ENCODE measurements at places on chromosomes 2 and 18.

GRCh38 chr2:175457895-175458448 is 276.5 kb upstream of the ATP5MC3 start:
- DNase-seq: no peak

DNA sequence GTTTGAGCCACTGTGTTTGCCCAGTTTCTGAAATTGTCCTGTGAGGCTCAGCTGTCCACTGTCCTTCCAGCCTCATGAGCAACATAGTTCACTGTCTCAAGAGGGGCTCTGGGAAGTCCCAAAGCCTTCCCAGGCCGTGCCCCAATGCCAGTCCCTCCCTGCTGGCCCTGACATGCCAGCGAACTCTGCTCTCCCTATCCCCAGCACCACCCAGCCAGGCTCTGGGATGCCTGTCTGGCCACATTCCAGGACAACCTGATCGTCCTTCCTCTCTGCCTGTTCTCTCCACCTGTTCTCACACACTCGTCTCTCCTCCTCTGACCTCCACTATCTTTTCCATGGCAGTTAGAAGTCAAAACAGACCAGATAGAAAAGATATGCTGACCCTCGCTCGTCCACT is 278.0 kb upstream of the ID2 start:
- DNase-seq: no peak

DNA sequence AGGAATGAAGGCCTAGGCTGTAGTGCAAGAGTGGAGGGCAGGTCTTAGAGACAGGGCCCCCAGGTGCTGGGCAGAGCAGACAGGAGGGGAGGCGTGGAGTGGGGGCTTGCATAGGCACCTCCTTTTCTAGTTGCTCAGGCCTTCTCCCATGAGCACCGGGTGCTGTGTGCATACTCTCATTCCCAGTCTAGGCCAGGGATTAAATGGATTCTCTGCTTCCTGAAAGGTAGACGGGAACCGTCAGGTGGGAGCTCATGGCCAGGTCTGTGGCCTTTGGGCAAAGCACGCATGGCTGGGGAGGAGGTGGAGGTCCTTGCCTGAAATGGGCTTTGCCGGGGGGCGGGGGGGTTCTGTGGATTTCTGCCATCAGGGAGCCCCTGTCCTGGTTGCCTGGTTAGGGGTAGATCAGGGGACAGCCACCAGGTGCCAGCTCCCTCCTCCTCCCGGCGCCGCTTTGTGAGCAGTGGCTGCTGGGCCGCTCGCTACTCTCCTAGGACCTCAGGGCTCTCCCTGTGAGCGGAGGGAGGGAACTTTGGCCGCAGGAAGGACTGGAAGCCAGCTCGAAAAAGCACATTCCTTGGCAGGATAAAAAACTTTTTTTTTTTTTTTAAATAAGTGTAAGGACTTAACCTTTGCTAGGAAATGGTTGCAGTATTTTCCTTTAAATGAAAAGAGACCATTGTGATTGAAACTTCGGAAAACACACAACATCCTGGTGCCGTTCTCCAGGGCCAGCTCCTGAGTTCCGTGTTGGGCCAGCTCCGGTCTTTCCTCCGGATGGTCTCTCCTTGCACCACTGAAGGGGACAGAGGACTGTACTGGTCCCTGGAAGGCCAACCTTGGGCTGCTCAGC is 82.8 kb upstream of the HAAO start:
- no peak for DNase-seq

- DNase-seq: no peak
These were observed 40.8 kb downstream of the KCMF1 start for GRCh38 chr2:85011747-85012146.

DNA sequence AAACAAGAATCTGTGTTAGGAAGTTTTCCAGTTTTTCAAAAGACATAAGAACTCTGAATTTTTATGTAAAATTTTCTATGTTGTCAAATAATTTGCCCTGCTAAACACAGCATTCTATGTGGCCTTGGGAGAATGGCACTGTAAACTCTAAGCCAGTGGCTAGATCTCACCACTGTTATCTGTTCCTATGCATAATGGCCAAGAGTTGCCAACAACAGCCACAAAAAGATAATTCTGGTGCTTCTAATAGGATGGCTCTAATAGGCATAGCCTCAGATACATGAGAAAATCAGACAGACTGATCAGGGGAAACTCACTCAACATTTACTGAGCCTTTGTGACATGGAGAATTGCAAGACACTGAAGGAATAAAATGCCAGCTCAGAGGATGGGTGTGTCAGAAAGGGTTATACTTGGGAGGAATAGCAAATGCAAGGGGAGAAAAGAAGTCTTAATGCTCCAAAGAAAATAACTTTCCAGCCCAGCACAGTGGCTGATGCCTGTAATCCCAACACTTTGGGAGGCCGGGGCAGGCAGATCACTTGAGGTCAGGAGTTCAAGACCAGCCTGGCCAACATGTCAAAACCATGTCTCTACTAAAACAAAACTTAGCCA is 63.7 kb downstream of the COBLL1 start:
- no peak for DNase-seq

DNA sequence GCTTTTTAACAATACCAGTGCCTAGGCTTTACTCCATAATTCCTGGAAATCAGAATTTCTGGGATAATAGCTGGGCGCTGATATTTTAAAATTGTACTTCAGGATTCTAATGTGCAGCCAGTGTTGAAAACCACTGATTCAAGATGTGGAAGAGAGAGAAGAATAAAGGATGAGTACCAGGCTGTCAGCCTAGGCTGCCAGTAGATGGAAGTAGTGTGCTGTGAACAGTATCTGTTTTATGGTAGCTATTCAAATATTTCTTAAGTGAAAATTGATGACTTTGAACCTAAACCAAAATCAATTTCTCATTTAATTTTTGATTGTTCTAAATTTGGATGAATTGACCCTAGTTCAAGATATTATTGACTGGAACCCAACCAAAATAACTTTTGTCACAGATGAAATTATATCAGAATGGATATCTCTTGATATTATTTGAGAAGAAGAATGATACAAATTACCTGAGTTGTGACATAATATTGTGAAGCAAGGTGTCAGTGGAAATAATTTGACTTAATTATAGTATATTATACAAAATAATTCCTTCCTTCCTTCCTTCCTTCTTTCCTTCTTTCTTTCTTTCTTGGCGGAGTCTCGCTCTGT is 88.0 kb downstream of the COMMD1 start:
- DNase-seq: no peak

DNA sequence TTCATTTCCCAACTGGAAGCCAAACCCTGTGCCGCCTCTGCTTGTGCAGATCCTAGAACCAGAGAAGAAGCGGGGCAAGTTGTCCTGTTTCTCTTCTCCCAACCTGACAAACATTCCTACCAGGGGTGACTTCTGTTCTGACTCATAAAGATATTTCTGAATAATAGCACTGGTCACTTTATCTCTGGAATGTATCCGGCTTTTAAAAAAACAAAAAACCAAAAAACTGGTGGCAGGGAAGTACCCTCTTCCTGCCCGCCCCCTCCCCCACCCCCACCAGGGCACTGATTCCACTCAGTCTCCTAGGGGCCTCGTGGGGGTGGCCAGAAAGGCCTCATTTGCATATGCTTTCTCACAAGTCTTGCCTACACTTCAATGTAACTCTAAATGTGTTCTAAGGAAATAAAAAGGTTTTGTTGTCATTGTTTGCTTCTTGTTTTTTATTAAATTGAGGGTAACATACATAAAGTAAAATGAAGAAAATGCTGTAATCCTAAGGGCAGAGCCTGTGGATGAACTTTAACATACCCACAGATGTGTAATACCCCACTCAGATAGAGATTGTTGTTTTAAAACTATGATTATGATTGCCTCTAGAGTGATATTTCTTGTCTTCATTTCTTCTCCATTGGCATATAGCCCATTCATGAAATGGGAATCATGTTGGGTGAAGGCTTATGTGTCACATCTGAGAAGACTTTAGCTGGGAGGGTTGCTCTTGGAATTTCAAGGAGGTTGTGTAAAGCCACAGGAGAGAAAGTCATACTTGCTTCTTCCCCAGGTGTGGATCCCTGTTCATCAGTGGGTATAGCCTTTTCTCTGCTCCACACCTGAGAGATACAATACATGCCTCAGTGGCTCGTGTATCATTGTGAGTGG is 5.3 kb upstream of the FOSL2 start:
- DNase-seq: no peak

DNA sequence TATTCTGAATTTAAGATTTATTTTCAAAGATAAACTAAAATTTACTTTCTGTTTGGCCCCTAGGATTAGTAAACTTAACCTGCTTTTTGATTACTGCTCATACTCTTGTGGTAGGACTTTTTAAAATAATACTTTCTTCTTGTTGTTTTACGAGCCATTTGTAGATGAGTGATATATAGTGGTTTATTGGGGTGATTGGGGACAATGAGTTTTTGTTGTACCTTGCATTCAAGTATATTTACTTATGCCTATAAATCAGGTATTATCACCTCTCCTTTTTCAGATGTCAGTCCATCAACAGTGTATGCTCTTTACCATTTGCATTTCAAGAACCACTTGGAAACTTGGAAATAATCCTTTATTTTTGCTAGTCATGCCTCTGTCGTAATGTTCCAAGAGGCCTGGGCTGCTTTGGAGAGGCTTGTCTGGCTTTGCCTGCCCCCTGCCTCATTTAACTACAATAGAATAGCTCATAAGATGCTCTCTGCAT is 131.3 kb downstream of the COMMD1 start:
- no peak for DNase-seq

DNA sequence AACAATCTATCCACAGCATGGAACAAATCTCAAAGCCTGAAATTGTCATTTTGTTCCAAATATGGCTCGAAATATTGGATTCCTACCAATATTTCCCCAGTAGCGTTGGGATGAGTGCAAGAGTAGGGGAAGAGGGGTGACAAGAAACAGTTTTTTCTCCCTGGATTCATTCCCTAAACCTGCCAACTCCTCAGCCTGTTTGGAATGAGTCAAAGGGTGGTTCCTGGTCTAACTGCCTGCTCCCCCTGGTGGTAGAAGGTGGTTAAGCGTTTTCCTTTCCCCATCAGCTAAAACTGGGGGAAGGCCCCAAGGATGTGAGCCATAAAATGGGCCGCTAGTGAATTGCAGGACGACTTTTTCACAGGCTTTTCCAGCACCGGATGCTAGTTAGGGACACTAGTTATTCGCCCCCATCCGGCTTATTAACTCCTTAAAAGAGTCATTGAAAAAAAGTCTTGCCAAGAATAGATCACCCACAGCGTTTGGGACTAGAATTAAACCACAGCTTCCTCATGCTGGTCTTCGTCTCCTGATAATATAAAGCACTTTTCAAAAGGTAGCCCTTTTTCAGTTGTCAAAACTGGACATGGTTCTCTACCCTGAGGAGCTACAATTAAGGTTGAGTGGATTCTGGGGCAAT is 72.5 kb downstream of the DHRS9 start:
- DNase-seq: no peak

- DNase-seq: no peak
These were observed 165.8 kb downstream of the FMNL2 start for GRCh38 chr2:152500772-152501171.

- DNase-seq: no peak
These were observed 80.3 kb upstream of the GATA6 start for GRCh38 chr18:22088996-22089640.

DNA sequence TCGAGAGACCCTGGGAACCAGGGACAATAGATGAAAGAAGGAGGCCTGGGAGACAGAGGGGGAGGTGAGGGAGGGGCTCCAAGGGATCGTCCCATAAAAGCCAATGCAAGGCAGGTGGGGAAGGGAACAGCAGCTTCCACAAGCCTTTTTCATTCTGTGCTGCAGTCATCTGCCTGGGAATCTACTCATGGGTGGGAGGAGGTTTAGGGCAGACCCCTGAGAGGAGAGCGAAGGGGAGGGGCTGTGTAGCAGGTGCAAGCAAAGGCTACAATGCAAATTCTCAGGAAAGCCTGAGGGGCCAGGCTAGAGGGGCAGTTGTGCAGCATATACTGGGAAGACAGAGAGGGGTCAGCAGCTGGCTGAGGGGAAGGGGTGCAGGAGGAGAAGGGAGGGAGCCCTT is 135.4 kb downstream of the SETBP1 start:
- no peak for DNase-seq

DNA sequence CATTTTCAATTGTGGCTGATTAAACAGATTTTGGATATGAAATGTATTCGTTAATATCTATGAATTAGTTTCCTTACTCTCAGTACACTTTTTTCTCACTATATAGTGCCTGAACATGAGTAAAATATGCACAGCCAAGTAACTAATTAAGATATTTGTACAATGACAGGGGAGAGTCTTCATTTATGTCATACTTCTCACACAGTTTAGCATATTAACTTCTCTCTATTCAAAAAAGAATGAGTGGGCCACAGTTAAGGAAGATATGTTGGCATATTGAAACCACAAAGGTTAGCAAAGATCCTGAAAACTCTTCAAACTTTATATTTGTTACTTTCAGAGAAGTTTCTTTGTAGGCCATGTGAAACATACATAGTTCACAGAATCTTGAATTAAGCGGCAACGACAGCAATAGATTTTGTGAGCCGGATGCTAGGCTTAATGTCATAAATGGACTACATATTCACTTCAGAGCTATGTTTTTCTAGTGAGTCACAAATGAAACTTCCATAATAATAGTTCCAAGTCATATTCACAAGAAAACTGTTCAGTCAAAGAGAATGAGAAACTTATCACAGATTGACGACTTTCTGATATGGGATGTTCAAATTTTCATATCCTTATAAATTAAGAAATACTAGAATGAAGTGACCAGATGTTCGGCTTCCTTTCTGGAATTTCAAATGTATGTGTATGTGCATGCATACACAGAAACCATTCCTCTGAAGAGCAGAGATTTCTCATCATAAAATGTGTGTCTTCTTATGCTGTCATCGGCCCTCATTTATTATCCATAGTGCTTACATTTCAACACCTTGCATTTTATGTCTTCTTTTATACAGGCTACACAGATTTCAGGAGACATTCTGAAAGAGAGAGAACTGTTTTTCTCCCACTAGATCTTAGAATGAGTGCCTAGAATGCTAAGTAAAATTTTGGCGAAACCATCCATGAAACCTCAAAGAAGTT is 584.0 kb downstream of the SATB2 start:
- DNase-seq: no peak

DNA sequence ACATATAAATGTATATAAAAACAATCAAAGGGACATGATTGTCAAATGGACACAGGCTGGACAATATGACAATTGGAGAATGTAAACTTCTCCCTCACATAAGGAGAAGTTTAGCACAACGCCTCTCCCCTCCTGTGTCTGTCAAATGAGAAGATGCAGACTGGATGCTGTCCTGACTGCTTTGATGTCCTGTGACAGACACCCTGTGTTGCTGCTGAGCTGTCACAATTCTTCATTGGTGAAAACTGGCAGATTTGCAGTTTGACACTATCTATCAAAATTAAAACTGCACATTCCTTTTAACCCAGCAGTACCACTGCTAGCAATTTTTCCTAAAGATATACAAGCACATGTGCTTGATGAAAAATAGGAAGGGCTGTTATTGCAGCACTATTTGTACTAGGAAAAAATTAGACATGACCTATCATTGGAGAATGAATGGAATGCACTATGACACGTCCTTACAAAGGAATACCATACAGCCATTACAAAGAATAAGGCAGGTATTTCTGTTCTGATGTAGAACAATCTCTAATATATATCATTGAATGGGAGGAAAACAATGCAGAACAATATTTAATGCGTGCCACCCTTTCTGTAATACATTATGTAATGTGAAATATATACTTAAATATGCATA is 12.4 kb downstream of the DPYSL5 start:
- no peak for DNase-seq

DNA sequence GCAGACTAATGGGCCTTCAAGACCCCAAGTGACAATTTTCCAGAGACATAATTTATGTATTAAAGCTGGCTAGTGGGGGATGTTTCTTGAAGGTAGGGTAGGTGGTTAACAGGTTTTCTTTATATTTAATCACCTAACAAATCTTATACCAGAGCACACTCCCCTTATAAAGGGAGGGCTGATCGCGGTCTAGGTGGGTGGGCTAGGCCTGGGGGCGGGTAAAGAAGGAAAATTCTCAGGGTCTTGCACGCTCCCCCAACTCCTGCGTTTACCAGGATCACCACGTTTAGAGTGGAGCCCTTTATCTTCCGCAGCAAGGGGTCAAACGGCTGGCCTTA is 19.9 kb upstream of the CXXC1 start:
- DNase-seq: no peak
